M059J (cell line): ENCODE measurements at places on chromosomes 6 and 20. TPM values are rescaled to one million over a fixed set of nuclear protein-coding genes. Genes with fewer than 3 reads are reported as not detected.

DNA sequence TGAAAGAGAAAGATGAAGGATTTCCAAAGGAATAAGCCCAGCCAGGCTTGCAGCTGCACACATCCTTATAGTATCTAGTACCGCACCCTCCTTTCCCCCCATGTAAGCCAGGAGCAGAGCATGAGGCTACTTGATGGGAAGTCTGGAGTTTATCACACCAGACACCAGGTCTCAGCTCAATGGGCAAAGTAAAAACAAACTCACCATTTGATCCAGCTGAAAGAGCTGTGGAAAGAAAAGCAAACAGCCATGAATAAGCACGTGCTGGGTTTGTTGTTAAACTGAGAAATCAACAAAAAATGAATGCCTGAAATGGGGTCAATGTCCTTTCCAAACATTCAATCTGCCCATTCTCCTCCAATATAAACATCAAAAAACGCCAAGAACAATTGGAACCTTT is 50.6 kb upstream of the MAP7 start:
- DNase-seq, result no peak

DNA sequence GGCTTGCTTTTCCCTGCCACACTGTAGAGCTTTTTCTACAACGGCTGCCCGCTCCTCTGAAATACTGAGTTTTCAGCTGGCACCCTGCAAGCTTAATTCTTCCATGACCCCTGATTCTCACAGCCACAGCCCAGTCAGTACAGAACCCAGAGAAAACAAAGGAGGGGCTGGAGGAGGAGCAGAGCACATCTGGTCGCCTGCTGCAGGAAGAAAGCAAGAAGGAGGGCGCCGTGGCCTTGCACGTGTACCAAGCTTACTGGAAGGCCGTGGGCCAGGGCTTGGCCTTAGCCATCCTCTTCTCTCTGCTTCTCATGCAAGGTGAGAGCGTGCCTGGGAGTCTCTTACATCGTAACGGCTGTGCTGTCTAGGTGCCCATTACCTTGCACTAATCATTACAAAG is 11.3 kb downstream of the DLK2 start:
- DNase-seq, result no peak

DNA sequence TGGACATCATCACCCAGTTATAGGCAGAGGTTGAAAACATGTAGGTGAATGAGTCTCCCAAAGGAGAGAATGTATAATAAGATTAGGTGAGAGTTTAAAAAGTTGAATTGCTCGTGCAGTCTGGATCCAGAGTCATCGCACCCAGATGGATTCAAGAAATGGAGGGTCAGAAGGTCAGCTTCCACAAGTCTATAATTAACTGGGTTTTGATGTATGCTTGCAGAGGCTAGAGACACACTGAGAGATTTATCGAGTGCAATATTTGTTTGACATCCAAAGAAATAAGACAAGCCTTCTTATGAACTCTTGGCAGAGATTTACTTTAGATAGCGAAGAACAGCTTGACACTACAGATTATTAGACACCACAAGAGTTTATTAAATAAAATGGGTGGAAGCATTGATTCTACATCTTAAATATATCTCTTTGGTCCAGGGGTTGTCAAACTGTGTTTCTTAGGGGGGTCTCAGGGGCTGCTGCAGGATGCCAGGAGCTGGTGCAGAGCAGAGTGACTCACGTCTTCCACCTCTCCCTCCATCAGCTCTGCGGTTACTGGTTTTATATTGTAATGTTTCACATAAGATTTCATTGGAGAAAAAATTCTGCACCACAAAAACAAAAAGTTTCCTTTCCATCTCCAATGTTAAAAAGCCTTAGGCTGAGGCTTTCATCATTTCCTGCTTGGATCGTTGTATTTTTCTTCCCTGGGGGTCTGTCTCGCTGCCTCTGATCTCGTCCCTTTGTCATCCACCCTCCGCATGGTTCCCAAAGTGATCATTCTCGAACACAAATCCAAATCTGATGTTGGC is 176.2 kb upstream of the AHI1 start:
- DNase-seq, result peak; percentile 89

GRCh38 chr6:110285306-110286060 is 72.7 kb downstream of the METTL24 start:
- no peak for DNase-seq

GRCh38 chr6:157383471-157383870 is 2.5 kb downstream of the ZDHHC14 start:
- no peak for DNase-seq

DNA sequence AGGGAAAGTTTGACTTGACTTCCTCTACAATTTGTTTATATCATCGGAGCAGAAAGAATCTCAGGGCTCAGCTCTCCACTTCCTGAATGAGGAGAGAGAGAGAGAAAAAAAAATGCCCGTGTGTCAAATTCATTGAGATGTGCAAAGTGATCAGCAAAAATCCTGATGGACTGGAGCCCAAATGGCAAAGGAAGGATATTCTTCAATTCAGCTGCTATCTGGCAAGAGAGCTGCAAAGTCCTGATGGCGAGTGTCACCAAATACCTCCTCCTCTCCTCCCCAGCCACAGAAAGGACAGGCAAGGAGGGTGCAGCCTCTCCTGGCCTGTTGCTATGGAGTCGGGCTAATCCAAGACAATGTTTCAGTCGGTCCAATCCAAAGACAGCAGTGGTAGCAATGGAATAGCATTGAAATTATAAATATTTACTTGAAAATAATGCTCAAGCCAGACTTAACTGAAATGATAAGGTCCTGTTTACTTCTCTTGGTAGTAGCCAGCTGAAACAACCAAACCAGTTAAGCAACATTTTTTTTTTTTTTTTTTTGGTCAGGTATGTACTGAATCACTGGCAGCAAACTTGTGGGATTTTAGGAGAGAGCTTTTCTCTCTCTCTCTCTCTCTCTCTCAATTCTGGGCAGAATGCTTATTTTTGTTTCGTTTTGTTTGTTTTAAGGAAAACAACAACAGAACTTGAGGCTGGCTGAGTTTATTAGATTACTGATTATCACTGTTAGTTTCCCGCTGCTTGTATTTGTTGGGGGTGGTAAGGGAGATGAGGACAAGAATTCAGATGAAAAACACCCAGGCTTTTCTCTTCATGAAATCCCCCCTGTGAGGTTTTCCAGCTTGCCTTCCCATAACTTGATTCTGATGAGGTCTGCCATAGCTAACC is 204.2 kb downstream of the BCAS1 start:
- DNase-seq, result peak; percentile 94

- DNase-seq, result no peak
Observed at GRCh38 chr20:41027872-41028358, 707 bp upstream of the TOP1 start.

- peak; percentile 72 for DNase-seq
Observed at GRCh38 chr6:28683945-28684538, 158.4 kb downstream of the GPX5 start.

DNA sequence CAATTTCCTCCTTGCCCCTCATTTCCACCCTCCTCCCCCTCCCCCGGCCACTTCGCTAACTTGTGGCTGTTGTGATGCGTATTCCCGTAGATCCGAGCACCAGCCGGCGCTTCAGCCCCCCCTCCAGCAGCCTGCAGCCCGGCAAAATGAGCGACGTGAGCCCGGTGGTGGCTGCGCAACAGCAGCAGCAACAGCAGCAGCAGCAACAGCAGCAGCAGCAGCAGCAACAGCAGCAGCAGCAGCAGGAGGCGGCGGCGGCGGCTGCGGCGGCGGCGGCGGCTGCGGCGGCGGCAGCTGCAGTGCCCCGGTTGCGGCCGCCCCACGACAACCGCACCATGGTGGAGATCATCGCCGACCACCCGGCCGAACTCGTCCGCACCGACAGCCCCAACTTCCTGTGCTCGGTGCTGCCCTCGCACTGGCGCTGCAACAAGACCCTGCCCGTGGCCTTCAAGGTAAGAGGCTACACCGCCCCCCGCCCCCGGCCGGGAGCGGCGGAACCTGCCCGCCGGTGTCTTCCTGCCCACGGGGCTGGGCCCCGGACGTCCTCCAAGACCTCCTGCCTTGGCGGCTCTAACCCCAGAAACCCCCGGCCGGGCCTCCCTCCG is 44.9 kb upstream of the SUPT3H start:
- DNase-seq, result peak; percentile 66

GRCh38 chr6:156648616-156649015 is 128.6 kb upstream of the ARID1B start:
- DNase-seq, result no peak

GRCh38 chr6:157258878-157259277 is 64.4 kb downstream of the TMEM242 start:
- DNase-seq, result no peak

MUC22 gene
- total RNA-seq, result not detected in 2 replicates

KCNK5 gene
- not detected in 2 replicates for total RNA-seq

KHDC1L gene
- not detected in 2 replicates for total RNA-seq

HLA-DOB gene
- 5.7 and 6.3 TPM in 2 replicates for total RNA-seq

POPDC3 gene
- total RNA-seq, result 0.30 TPM in 1 of 2 replicates, not detected in the other
